ENCODE measurements at places on chromosomes 7 and 10.

- no peak for DNase-seq
These were observed 137.5 kb downstream of the GNAT3 start for GRCh38 chr7:80374321-80374720.

DNA sequence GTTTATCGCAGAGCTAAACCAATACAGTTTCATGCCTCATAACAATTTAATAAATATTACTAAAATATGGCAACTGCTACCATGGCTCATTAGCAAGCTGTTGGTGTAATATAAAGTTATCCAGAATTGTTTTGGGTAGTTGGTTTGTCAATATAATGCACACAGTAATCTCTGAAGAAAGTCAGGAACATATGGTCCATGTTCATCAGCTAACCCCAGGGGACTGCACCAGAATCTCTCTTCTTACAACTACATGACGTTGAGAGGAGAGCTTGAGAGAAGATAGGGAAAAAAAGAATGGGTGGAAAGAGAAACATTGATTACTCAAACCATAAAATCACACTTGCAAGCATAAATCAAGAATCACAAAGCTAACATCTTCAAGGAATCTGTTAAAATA lies 333.7 kb downstream of the NRG3 start:
- no peak for DNase-seq

GRCh38 chr10:97356318-97356914 lies 21.9 kb upstream of the FRAT2 start:
- DNase-seq = no peak

GRCh38 chr7:81676813-81677212 lies 93.0 kb downstream of the HGF start:
- DNase-seq = no peak

GRCh38 chr10:5343561-5343960 lies 21.2 kb upstream of the UCN3 start:
- DNase-seq = no peak

All from stimulated activated CD8-positive, alpha-beta memory T cell treated with anti-CD3 and anti-CD28 coated beads, Interleukin-15, amount 100 ng/mL, for 24 hours (primary cell).